ENCODE measurements at places on chromosomes 1 and 21.

DNA sequence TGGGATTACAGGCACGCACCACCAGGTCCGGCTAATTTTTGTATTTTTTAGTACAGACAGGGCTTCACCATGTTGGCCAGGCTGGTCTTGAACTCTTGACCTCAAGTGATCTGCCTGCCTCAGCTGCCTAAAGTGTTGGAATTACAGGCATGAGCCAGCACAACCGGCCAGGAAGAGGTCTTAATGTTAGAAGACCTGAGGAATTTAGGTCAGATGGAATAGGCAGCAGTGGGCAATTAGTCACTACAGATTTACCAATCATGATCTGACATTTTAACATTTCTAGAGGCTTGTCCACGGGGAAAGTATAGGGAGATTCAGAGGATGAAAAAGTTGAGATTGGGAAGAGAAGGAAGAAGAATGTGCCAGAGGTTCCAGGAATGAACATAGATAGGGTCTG is 8.9 kb upstream of the APP start:
- no peak for DNase-seq

DNA sequence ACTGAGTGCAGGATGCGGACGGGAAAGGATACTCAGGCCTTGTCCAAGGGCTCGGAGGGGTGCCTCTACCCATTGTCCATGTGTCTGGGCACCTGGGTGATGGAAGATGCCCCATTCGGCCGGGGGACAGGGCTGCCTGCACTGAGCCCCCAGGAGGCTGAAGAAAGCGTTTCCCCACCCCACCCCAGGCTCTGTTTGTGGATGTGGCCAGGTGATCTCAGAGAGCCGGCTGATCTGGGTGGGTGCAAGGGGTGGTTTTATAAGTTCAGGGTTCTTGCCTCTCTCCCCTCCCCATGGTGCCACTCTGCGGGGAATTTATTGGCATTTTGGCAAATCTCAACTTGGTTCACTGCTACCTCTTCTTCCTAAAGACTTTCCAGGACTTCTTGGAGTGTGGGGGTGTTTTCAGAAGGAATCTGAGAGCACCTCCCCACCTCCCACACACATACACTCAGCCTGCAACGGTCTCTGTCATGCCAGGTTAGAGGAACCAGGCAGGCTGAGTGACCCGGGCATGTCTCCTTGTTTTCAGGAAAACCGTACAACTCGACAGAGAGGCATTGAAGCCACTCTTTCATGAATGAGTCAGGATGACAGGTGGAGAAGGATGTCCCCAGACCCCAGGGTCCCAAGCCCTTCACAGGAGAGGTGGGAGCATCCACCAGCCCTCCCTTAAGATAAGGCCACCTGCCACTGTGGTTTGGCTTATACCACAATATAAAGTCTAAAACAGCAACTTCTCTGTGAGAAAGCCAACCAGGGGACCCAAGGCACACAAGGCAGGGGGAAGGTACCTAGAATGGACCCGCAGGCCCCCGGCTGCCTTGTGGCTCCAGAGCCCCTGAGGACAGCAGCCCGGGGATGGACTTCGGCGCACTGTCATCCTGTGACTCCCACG is 174.9 kb downstream of the ETS2 start:
- DNase-seq: no peak

GRCh38 chr1:67214420-67215174 is 48.3 kb downstream of the IL23R start:
- DNase-seq: no peak

DNA sequence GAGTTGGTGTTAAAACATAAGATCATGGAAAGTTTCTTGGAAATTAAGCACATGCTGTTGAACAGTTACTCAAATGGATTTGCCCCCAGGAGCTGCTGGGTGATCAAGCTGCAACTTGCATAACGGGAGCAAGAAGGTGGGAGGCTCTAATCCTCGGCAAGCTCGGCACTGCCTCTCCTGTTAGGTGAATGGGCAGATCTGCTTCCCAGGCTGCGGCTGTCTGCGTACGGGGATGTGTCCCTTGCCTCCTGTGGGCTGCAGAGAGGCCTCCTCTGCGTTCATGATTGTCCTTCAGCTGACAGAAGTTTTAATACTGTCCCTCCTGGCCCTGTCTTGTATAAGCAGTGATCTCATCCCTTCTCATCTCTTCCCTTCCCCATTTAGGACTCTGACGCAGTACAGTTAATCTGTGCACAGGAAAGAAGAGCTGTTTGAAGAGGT is 36.7 kb downstream of the ATP1A1 start:
- DNase-seq: no peak

DNA sequence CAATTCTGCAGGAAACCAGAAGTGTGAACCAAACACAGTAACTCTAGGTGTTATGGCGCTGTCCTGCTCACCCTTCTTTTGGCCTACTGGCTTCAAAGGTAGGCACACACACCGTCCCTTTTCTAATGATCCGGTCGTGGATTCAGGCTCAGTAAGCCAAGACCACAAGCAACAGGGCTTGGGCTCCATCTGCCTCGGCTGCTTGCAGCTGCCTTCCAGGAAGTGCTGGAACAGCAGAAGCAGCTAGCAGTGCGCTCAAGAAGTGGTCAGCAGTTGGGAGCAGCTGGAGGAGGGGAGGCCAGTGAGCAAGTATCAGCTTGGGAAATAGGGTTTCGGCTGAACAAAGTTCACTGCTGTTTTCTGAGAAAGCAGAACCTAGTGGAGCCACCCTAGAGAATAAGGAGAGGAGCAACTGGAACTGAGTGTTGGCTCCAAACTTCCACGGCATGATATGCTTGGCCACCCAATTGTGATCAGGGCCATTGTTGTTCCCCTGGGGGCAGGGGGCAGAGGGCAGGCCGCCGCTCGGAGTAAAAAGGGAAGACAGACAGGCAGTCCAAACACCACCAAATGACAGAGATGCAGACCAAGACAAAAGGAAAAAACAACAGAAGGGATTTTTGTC is 173.4 kb downstream of the TOMM20 start:
- no peak for DNase-seq

- DNase-seq: no peak
These were observed 8.2 kb upstream of the TARBP1 start for GRCh38 chr1:234486858-234487840.

DNA sequence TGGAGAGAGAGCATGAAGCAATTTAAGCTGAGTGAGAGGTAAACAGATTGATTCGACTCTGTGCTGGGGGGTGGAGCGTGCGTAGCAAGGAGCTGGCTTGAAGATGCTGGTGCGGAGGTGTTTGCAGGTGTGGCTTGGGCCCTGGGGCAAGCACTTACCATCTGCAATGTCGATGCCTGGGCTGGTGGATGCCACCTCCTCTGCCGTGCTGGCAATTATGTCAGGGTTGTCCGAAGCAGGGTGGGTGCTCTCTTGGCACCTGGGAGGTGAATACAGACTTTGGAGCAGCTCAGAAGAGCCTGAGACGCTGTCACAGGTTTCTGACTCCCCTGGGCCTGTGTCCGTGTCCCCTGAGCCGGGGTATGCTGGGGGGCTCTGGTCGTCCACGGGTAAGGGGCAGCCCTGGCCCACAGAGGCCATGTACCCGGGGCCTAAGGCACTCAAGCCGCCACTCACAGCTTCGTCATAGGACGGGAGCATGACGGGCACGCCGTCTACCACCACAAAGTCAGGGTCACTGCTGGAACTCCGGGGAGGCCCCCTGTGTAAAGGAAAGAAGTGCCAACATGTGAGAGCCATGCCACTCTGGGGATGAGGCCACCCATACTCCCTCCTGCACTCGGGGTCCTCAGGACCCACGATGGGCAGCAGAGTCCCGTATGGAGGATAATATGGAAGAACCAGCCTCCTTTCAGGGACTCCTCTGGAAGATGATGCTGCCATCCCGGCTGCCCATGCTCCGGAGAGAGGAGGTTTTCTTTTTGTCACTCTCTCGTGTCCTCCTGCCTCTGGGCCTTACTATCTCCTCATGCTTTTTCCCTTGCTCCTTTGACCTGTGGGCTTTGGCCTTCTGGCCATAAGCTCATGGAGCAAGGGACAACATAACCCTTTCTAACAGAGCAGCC is 80.3 kb upstream of the TLR5 start:
- no peak for DNase-seq

DNA sequence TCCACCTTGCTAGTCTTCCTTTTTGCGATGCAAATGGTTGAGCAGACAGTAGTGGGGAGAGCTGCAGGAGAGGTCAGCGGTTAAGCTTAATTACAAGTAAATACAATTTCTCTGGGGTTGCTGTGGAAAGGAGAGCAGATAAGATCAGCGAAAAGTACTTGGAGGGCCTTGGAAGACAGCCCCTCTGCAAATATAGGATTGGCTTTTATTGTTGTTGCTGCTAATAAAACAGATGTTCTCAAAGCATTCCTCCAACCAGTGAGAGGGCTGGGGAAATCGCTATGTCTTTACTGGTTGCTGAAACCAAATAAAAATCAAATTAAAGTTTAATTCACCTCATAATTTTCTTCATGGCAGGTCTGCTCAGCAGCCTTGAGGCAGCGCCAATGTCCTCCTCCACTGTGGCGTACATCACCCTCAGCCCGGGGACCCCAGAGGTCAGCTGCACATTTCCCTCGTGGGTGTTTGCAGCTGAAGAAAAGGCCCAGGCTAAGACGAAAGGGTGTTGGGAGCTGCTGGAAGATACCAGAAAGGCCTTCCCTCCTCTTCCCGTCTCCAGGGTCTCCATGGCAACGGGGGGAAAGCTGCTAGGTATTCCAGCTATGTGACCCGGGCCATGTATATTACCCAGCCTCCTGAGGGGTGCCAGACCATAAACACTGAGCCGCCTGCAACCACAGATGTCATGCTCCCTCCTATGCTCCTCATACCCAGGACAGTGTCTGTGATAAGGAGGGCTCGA is 54.6 kb upstream of the POU2F1 start:
- DNase-seq: no peak

DNA sequence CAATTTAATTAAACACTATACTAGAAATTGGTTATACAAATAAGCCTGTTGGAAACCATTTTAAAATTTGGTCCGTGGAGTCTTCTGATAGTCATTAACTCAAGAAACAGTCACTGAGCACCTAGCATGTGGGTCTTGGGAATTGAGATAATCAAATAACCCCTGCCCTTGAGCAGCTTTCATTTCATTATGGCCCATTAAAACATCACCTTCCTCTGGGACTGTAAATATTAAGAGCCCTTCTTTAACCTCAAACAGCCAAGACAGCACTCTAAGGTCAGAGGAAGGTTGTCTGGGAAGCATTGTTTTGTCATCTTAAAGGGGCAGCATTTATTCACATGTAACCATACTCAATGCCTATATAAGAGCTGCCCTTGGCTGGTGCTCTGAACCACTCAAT is 610.3 kb upstream of the USP24 start:
- DNase-seq: no peak

DNA sequence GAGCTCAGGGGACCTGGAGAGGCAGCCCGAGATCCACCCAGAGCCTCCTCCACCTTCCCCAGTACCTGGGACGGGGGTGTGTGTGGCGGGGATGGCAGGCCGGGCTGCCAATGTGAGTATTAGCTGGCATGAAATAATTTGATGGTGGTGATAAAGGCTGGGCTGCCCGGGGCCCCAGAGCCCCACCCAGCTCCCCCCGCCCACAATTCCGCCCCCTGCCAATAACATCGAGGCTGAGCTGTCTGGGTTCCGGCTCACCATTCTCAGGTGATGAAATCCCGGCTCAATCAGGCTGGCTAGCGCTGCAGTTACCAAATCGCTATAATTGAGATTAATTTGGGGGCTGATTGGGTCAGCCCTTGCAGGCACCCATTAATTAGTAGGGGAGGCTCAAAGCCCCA is 103.8 kb upstream of the CASZ1 start:
- no peak for DNase-seq

DNA sequence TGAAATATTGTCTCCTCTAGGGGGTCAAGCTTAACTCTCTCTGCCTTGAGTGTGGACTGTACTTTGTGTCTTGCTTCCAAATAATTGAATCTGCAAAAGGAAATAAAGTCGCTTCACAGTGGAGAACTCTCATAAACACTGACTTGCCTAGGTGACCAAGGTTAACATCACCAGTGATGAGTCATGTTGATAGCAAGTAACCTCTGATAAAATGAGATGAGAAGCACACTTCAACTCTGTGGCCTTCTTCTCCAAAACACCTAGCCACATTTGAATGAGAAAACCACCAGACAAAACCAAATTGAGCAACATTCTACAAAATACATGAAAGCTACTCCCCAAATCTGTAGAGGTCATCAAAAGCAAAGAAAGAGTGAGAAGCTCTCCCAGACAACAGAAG is 37.6 kb downstream of the PDE4B start:
- no peak for DNase-seq

DNA sequence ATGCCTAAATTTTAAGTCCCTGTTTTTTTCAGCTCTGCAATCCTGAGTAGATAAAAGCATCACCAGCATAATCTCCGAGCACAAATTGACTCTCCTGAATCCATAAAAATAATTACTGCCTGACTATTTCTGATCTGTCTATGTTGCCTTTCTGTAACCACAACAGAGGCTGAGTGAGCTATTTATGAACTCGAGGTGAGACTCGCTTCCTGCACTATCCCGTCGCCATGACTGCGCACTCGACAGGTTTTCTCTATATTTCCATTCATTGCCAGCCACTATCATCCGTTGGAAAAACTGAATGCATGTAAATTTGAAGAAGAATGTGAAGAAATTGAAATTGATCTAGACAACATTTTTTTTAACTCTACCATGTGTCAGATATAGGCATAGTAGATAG is 897.2 kb downstream of the ADGRL2 start:
- no peak for DNase-seq

GRCh38 chr1:234504969-234505768 is 26.2 kb upstream of the TARBP1 start:
- DNase-seq: no peak

GRCh38 chr21:29887313-29888009 is 52.3 kb downstream of the GRIK1 start:
- no peak for DNase-seq

DNA sequence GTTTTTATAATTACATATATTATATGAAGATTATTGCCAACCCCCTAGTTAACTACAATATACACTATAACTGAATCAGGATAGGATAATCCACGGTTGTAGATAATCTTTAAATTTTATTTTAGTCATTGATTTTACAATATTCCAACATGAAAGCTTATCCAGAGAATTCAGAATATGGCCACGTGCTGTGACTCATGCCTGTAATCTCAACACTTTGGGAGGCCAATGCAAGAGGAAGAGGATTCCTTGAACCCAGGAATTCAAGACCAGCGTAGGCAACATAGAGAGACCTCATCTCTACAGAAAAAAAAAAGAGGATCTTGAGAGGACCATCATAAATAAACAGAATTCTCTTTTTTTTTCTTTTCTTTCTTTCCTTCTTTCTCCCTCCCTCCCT is 119.6 kb upstream of the CACYBP start:
- no peak for DNase-seq

GRCh38 chr1:148289647-148290046 is 137.6 kb upstream of the NBPF11 start:
- no peak for DNase-seq

DNA sequence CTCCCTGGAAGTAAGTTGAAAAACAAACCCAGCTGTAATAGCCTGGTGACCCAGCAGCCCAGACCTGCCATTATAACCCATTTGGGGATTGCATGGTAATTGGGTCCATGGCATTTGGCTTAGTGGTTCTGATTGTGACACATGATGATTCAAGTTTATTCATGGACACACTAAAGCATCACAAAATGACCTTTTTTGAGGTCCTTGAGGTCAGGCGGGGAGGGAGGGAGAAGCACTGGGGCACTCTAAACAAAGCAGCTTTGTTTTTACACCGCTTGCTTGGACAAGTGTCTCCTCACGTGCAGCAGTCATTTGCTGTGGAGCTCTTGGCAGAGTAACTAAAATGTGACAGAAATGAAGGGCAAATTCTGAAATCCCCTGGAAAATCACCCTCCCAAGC is 241.0 kb upstream of the SGIP1 start:
- no peak for DNase-seq

GRCh38 chr1:191641420-191642260 is 516.6 kb upstream of the RGS18 start:
- no peak for DNase-seq

GRCh38 chr1:229341774-229342655 is 832 bp downstream of the CCSAP start:
- no peak for DNase-seq

All from activated T-helper 1 cell treated with Interleukin-2 at 50 U/mL for 16 hours (primary cell).